ENCODE measurements at places on chromosomes 2 and 18.

DNA sequence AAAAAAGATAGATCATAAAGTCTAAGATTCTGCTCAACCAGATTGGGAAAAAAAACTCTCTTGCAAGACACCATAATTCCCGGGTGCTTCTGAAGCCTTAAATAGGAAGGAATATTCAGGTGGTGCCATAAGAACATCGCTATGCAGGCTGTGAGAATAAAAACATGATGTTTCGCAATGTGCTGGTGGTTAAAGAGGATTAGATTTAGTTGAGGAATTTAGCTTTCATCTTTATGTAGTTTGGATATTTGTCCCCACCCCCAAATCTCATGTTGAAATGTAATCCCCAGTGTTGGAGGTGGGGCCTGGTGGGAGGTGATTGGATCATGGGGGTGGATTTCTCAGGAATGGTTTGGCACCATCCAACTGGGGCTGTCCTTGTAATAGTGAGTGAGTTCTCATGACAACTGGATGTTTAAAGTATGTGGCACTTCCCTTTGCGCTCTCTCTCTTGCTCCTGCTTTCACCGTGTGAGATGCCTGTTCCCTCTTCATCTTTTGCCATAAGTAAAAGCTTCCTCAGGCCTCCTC is 132.2 kb downstream of the AKAIN1 start:
- no peak for DNase-seq

GRCh38 chr2:128301501-128301966 is 17.1 kb downstream of the HS6ST1 start:
- DNase-seq: no peak

GRCh38 chr2:157469726-157470125 is 25.8 kb upstream of the CYTIP start:
- DNase-seq: no peak

GRCh38 chr18:76823161-76823538 is 793 bp downstream of the ZNF236 start:
- no peak for DNase-seq

- no peak for DNase-seq
These were observed 230.7 kb downstream of the AFF3 start for GRCh38 chr2:99911736-99912135.

GRCh38 chr2:207122651-207123334 is 43.0 kb downstream of the KLF7 start:
- no peak for DNase-seq

DNA sequence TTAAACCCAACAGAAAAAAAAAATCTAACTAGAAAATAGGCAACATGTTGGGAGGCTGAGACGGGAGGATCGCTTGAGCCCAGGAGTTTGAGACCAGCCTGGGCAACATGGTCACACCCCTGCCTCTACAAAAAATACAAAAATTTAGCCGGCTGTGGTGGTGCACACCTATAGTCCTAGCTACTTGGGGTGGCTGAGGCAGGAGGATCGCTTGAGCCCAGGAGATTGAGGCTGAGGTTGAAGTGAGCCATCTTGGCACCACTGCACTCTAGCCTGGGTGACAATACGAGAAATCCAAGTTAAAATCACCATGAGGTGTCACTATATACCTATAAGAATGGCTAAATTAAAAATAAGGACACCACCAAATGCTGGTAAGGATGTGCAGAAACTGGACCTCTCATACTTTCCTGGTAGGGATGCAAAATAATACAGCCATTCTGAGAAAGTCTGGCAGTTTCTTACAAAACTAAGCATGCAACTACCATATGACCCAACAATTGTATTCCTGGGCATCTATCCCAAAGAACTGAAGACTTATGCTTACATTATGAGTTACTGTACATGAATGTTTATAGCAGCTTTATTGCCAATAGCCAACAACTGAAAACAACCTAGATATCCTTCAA is 2.2 kb downstream of the SEPTIN10 start:
- no peak for DNase-seq

DNA sequence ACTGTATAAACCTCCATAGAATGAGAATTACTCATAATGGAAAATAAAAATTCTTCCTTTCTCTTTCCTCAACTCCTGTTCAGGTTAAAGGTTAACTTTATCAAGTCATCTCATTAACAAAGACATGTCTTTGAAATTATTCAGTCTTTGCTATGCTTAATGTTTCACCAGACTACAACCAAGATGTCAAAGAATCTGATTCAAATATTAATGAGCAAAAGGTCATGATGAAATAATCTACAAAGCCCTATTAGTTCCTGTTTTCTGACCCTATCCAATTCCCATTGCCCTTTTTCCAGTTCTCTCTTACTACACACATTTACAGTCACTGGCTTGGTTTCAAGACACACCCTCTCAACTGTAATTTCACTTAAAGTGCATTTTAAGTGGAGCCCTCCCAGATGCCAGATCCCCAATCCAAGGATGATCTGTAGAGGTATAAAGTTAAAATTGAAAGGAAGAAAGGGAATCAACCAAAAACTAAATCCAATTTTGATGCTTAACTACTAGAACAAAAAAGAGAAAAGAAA is 246.9 kb upstream of the CYP26B1 start:
- DNase-seq: no peak

DNA sequence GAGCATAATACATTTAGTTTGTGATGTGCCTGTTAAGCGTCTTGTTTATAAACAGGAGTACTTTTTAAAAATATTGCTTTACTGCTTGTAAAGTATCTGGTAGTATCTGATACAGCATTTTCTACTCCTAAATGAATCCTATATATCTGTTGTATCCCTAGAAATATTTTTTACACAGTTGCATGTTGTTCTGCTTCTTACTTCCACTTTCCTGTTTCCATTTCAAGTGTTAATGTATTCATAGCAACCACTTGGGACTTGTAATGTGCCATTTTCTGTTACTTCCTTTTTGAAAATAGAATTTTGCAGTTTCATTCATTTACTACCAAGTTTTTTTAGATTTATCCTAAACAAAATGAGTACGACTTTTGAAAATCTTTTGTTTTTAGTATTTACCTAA is 24.9 kb downstream of the CCNT2 start:
- no peak for DNase-seq

GRCh38 chr2:37600735-37601134 is 70.7 kb downstream of the CDC42EP3 start:
- DNase-seq: no peak

DNA sequence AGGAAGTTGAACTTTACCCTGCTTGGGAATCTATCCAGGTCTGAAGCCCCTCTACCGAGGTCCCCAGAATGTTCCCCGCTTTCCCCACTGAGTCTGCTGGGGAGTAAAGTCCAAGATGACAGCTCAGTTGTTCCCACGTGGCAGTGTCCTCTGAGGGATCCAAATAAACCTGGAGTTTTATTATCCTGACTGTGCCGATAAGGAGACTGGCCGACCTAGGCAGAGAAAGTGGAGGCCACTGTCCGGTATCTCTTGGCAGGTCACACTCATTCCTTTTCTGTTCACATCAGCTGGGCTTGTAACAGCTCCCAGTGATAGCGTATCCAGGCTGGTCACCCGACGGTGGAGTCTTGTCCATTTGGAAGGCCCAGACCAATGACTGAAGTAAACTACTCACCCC is 27.5 kb upstream of the C18orf32 start:
- no peak for DNase-seq

Measured in T follicular helper cell (primary cell).